Keratinocyte (primary cell): ENCODE measurements at places on chromosomes 5 and 9. TPM values are rescaled to one million over a fixed set of nuclear protein-coding genes. Genes with fewer than 3 reads are reported as not detected.

GRCh38 chr9:37455884-37456647 lies 9.2 kb downstream of the ZBTB5 start:
- H3K4me3 ChIP-seq: no peak overlapping the region
- H3K4me1 ChIP-seq: peaks cover 26% of the 10 kb centered on the region
- no peaks in the 10 kb centered on the region for H3K27me3 ChIP-seq
- H3K36me3 ChIP-seq: peaks cover 10% of the 10 kb centered on the region

DNA sequence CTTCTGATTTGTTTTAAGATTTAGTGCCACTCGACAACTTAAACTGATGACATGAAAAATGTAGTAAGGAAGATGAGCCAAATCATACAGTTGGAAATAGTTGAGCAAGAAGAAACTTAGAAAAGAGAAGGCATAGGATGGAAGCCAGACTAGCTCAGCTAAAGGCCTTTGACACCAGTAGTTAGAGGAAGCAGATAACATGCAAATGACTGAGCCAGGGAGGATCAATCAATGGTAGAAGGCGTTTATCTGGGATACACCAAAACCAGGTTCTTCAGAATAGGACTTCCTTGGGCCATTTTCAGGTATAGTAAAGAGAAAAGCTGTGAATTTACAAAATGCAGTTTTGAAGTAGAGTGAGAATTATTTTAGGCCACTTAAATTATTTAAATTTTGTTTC lies 3.2 kb downstream of the TDRD7 start:
- peaks cover 9% of the 10 kb centered on the region for H3K4me1 ChIP-seq
- no peak overlapping the region for H3K4me3 ChIP-seq
- DNase-seq: no peak
- no peak overlapping the region for H3K27ac ChIP-seq
- no peaks in the 10 kb centered on the region for H3K36me3 ChIP-seq

DNA sequence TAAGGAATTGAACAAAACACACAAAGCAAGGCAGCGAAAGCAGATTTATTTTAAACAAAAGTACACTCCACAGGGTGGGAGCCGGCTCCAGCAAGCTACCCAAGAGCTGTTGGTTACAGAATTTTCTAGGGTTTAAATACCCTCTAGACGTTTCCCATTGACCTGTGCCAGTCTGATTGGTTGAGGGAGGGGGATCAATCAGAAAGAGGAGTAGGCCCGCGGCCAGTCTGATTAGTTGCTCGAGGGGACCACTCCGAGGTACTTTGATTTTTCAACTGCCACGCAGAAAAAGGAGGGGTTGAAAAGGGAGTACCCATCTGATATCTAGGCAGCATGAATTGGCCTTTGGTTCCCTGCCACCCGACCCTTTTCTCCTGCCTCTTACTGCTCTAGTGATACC lies 998 bp downstream of the SRP19 start:
- peak overlapping the region; percentile 100 for H3K4me3 ChIP-seq
- H3K36me3 ChIP-seq: peaks cover 19% of the 10 kb centered on the region
- H3K27me3 ChIP-seq: no peaks in the 10 kb centered on the region
- H3K27ac ChIP-seq: peak overlapping the region; percentile 94
- DNase-seq: no peak
- H3K4me1 ChIP-seq: peaks cover 23% of the 10 kb centered on the region

DNA sequence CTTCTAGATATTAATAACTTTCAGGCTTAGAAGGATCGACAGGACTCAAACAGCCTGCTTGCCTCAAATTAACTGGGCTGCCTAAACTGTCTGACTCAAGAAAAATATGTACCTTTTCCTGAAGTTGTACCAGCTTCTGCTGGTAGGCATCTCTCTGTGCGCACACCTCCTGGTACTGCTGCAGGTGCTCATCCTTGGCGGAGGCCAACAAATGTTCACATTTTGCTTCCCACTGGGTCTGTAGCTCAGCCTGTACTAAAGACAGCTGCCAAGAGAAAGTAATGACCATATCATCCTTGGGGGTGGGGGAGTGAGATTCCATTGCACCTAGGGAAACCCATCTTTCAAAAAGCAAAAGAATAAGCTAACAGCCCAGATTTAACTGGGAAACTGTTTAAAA lies 22.5 kb downstream of the SLC31A2 start:
- no peaks in the 10 kb centered on the region for H3K27me3 ChIP-seq
- no peak overlapping the region for H3K27ac ChIP-seq
- H3K4me1 ChIP-seq: peaks cover 1% of the 10 kb centered on the region
- H3K36me3 ChIP-seq: peaks cover 57% of the 10 kb centered on the region
- H3K4me3 ChIP-seq: no peak overlapping the region
- DNase-seq: no peak

- H3K4me1 ChIP-seq: no peaks in the 10 kb centered on the region
- H3K4me3 ChIP-seq: no peak within 1 kb of the TSS
- no peak for DNase-seq
These were observed at the start of gene CER1 for GRCh38 chr9:14722391-14723035. Gene CER1, minus strand, starts transcription at chr9:14722733. Its CDS starts 61 bp downstream, at chr9:14722672.

- H3K4me1 ChIP-seq: peaks cover 17% of the 10 kb centered on the region
- H3K27me3 ChIP-seq: peaks cover 37% of the 10 kb centered on the region
- no peaks in the 10 kb centered on the region for H3K36me3 ChIP-seq
- H3K27ac ChIP-seq: no peak overlapping the region
- H3K4me3 ChIP-seq: peak overlapping the region; percentile 63
These were observed 1.5 kb downstream of the SMIM32 start for GRCh38 chr5:136191304-136192014.

- H3K4me1 ChIP-seq: no peaks in the 10 kb centered on the region
- H3K36me3 ChIP-seq: no peaks in the 10 kb centered on the region
- H3K27me3 ChIP-seq: no peaks in the 10 kb centered on the region
- no peak for DNase-seq
These were observed 329.0 kb downstream of the PARP8 start for GRCh38 chr5:50995285-50995942.

GRCh38 chr9:135046739-135047350 lies 40.6 kb upstream of the OLFM1 start:
- no peak overlapping the region for H3K4me3 ChIP-seq
- no peak overlapping the region for H3K27ac ChIP-seq
- no peaks in the 10 kb centered on the region for H3K4me1 ChIP-seq

GRCh38 chr5:104733063-104733669 lies 1170.6 kb upstream of the NUDT12 start:
- no peak overlapping the region for H3K4me3 ChIP-seq
- no peaks in the 10 kb centered on the region for H3K36me3 ChIP-seq
- no peaks in the 10 kb centered on the region for H3K27me3 ChIP-seq
- no peak overlapping the region for H3K27ac ChIP-seq

DNA sequence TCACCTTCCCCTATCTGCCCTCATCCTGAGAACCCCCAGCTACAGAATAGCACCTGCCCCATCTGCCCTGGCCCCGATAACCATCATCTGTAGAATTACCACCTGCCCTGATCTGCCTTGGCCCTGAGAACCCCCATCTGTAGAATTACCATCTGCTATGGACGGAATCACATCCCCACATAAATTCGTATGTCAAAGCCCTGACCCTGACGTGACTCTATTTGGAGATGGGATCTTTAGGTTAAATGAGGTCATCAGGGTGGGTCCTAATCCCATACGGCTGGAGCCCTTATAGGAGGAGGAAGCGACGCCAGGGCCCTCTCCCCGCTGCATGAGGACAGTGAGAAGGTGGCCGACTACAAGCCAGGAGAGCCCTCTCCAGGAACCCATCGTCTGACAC lies 32.6 kb downstream of the SARDH start:
- no peak for DNase-seq
- H3K4me1 ChIP-seq: no peaks in the 10 kb centered on the region
- no peaks in the 10 kb centered on the region for H3K36me3 ChIP-seq
- no peak overlapping the region for H3K27ac ChIP-seq
- peaks cover 60% of the 10 kb centered on the region for H3K27me3 ChIP-seq

DNA sequence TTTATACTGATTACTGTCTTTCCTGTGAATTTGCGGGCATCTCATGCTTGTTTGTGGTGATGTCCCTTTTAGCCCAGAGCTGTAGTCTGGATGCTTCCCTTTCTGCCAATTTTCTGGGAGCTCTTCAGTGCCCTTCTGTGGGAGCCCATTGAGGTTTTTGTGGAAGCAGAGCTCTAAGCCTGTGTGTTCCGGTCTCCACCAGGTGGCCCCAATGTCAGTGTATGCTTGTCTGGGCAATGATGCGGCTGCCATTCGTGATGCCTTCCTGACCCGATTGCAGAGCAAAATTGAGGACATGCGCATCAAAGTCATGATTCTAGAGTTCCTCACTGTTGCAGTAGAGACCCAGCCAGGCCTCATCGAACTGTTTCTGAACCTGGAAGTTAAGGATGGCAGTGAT lies 35.1 kb downstream of the SH3GLB2 start:
- peaks cover 45% of the 10 kb centered on the region for H3K36me3 ChIP-seq
- H3K4me1 ChIP-seq: peaks cover 2% of the 10 kb centered on the region
- H3K27me3 ChIP-seq: no peaks in the 10 kb centered on the region
- no peak for DNase-seq
- no peak overlapping the region for H3K4me3 ChIP-seq
- H3K27ac ChIP-seq: no peak overlapping the region

DNA sequence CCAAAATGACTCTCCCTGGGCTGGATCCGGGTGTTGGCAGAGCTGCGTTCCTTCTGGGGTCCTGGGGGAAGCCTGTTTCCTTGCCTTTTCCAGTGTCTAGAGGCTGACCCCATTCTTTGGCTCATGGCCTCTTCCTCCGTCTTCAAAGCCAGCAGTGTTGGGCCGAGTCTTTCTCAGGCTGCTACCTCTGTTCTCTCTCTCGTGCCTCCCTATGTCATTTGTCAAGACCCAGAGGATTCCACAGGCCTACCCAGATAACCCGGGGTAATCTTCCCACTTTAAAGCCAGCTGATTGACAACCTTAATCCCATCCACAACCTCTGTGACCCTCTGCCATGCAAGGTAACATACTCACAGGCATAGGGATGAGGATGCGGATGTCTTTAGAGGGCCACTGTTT lies 55.0 kb upstream of the KCNMB1 start:
- no peaks in the 10 kb centered on the region for H3K4me1 ChIP-seq
- DNase-seq: no peak
- H3K4me3 ChIP-seq: no peak overlapping the region
- H3K36me3 ChIP-seq: no peaks in the 10 kb centered on the region
- H3K27ac ChIP-seq: no peak overlapping the region

GRCh38 chr5:127092690-127093089 lies 19.4 kb upstream of the C5orf63 start:
- H3K27ac ChIP-seq: no peak overlapping the region
- no peaks in the 10 kb centered on the region for H3K36me3 ChIP-seq
- DNase-seq: no peak

- H3K4me3 ChIP-seq: no peak overlapping the region
- H3K36me3 ChIP-seq: no peaks in the 10 kb centered on the region
- H3K4me1 ChIP-seq: peaks cover 14% of the 10 kb centered on the region
- no peaks in the 10 kb centered on the region for H3K27me3 ChIP-seq
- DNase-seq: no peak
- H3K27ac ChIP-seq: no peak overlapping the region
These were observed 547.6 kb downstream of the RAB3C start for GRCh38 chr5:59130431-59130830.

- H3K36me3 ChIP-seq: no peaks in the 10 kb centered on the region
- H3K4me1 ChIP-seq: no peaks in the 10 kb centered on the region
- no peak for DNase-seq
- H3K4me3 ChIP-seq: no peak overlapping the region
- H3K27me3 ChIP-seq: no peaks in the 10 kb centered on the region
These were observed 367.1 kb downstream of the CSNK1G3 start for GRCh38 chr5:123879071-123879470.

DNA sequence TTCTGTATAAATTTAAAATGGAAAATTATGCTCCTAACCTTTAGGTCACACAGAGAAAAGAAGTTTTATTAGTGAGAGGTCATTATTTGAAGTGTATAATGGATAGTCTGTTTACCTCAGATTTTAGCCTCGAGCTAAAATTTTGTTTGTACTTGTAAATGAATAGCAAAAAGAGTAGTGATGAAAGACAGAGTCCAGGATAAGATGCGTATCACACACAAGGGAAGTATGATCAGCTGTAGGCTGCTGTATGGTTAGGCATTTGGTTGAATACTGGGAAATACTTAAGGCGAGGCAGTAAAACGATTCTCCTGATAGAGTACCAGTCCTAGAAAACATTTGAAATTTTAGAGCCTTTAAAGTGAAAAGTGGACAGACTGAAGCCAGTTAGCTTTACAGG lies 92.7 kb downstream of the FBXL7 start:
- H3K4me1 ChIP-seq: no peaks in the 10 kb centered on the region
- no peaks in the 10 kb centered on the region for H3K36me3 ChIP-seq
- no peak for DNase-seq
- H3K27ac ChIP-seq: no peak overlapping the region

GRCh38 chr9:110141227-110141793 lies 66.6 kb downstream of the C9orf152 start:
- peaks cover 37% of the 10 kb centered on the region for H3K36me3 ChIP-seq
- H3K27ac ChIP-seq: peak overlapping the region; percentile 74
- peak overlapping the region; percentile 6 for H3K4me3 ChIP-seq
- peaks cover 29% of the 10 kb centered on the region for H3K4me1 ChIP-seq

GRCh38 chr9:131697908-131698617 lies 41.8 kb downstream of the RAPGEF1 start:
- no peak overlapping the region for H3K27ac ChIP-seq
- H3K36me3 ChIP-seq: no peaks in the 10 kb centered on the region
- no peak overlapping the region for H3K4me3 ChIP-seq
- peaks cover 18% of the 10 kb centered on the region for H3K4me1 ChIP-seq
- DNase-seq: no peak

DNA sequence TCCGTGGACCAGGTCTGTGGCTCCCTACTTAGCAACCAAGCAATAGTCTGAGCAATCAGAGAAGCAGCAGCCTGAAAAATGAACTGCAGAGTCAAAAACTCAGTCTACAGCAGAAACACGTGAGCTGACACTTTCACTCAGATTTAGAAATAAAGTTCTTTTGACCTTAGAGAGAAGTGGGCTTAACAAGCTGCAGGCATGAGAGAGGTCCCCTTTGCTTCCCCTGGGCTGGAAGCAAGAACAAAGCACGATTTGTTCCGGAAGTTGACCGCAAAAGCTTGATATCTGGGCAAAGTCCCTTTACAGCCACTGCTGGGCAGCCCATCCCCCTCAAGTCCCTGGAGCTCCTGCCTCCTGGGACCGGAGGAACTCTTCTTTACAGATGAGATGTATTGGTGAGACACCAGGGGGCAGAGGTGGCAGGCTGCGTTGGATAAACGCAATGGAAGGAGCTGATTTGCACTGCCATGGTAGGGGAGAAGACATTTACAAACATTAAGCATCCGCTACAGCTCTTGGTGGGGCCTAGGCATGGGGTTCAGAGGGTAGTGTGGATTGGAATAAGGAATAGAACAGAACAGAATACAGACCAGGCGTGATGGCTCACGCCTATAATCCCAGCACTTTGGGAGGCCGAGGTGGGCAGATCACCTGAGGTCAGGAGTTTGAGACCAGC lies 5.8 kb upstream of the SOWAHA start:
- H3K4me3 ChIP-seq: no peak overlapping the region
- peaks cover 7% of the 10 kb centered on the region for H3K27me3 ChIP-seq
- H3K36me3 ChIP-seq: no peaks in the 10 kb centered on the region
- no peak for DNase-seq
- H3K4me1 ChIP-seq: no peaks in the 10 kb centered on the region

The ANKRD33B gene
- polyA plus RNA-seq: 0.97 to 2.0 TPM (median 1.9 TPM) in 3 replicates

The FGF10 gene
- polyA plus RNA-seq: not detected in 3 replicates

The DIRAS2 gene
- 0.01 TPM in 1 of 3 replicates, not detected in the others for polyA plus RNA-seq

The MTAP gene
- polyA plus RNA-seq: 24.5 to 50.3 TPM (median 48.7 TPM) in 3 replicates

The GMCL2 gene
- polyA plus RNA-seq: not detected in 3 replicates

The TESK1 gene
- polyA plus RNA-seq: 11.2 to 13.5 TPM (median 11.8 TPM) in 3 replicates

The WWC1 gene
- polyA plus RNA-seq: 18.3 to 22.6 TPM (median 19.8 TPM) in 3 replicates

The BTNL9 gene
- 0.07 to 0.14 TPM in 2 of 3 replicates, not detected in the other for polyA plus RNA-seq

The SREK1 gene
- polyA plus RNA-seq: 17.9 to 47.5 TPM (median 42.9 TPM) in 3 replicates

The SYK gene
- polyA plus RNA-seq: 1.4 to 2.0 TPM (median 1.8 TPM) in 3 replicates

The FGF18 gene
- 0.03 to 0.06 TPM (median 0.05 TPM) in 3 replicates for polyA plus RNA-seq

The CORO2A gene
- 30.9 to 45.2 TPM (median 31.7 TPM) in 3 replicates for polyA plus RNA-seq

The ZNF608 gene
- polyA plus RNA-seq: 0.87 to 1.6 TPM (median 1.1 TPM) in 3 replicates
